ENCODE measurements at places on chromosomes 7 and 10.
A peak's percentile ranks its signal among the peaks of the same experiment; 100 is the strongest.

DNA sequence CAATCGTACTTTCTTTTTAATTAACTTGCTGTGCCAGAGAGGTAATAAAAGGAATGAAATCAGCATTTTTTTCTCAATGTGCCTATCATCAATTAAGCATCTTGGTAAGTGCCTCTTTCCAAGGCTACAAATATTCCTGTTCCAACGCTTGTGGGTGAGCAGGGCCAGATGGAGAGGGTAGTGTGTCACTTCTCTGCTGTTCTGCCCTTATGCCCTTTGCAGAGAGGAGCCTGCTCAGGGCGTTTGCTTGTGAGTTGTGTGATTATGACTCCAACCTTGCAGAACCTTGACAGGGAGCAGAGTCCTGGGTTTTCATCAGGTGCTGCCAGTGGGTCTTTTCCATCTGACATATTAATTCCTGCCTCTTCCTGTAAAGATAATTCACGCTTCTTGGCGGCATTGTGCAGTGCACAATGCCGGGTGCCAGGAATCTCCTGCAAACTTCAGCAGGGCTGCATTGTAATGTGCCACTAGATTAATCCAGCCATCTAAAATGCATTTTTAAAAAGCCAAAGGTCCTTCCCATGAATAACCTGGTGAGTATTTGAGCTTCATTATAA lies 234.4 kb downstream of the ARHGAP12 start:
- peak; percentile 7 for DNase-seq

DNA sequence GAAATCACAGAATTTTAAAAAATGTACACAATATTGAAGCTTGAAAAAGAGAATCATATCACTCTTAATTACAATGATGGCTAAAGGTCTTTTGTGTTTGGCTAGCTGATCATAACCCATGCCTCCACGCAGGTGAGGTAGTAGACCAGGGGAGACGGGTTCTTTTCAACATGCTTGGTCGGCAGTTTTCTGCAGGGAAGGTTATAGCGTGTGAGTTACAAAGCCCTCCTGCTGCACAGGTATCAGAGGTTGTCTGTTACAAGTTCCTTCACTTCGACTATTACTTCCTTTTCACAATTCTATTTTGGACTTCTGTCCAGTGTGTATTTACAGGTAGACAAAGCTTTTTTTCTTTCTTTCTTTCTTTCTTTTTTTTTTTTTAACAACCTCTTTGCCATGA lies 127.1 kb upstream of the PRPS1L1 start:
- no peak for DNase-seq

GRCh38 chr7:3657206-3657605 lies 356.2 kb downstream of the SDK1 start:
- DNase-seq = no peak

GRCh38 chr7:142112086-142112485 lies 568 bp downstream of the MGAM2 start:
- no peak for DNase-seq

GRCh38 chr7:108770981-108771745 lies 201.5 kb downstream of the DNAJB9 start:
- DNase-seq = no peak

- DNase-seq = peak; percentile 17
Observed at GRCh38 chr10:100528921-100529474, 673 bp downstream of the NDUFB8 start.

GRCh38 chr7:82559193-82559805 lies 115.7 kb upstream of the CACNA2D1 start:
- no peak for DNase-seq

DNA sequence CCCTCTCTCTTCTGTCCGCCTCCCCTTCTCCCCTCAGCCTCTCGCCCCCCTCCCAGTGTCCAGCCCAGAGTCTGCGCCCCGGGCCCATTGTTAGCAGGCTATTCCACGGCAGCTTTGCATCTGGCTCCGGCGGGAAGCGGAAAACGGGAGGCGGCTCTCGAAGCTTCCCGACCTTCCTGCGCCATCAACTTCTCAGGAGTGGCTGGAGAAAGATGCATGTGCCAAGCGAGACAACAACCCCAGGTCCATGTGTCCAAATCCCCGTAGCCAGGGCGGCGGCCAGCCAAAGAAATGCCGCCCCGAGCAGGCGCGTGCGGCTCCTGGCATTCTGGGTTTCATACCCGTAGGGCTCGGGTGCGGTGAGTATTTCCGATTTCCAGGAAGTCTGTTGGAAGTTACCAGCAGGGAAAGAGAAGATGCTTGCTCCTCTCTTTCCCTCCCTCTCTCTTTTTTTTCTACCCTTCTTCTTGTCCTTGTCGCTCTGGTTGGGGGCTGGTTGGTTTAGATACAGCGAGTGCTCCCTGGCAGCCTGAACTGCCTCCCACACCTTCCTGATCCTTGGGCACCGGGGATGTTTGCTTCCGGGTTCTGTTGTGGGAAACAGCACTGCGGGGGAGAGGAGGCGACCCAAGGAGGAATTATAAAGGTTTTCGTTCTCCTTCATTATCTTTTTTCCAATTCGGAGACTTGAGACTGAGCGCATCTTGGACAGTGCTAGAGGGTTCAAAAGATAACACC lies 1.2 kb upstream of the HOXA2 start:
- no peak for DNase-seq

DNA sequence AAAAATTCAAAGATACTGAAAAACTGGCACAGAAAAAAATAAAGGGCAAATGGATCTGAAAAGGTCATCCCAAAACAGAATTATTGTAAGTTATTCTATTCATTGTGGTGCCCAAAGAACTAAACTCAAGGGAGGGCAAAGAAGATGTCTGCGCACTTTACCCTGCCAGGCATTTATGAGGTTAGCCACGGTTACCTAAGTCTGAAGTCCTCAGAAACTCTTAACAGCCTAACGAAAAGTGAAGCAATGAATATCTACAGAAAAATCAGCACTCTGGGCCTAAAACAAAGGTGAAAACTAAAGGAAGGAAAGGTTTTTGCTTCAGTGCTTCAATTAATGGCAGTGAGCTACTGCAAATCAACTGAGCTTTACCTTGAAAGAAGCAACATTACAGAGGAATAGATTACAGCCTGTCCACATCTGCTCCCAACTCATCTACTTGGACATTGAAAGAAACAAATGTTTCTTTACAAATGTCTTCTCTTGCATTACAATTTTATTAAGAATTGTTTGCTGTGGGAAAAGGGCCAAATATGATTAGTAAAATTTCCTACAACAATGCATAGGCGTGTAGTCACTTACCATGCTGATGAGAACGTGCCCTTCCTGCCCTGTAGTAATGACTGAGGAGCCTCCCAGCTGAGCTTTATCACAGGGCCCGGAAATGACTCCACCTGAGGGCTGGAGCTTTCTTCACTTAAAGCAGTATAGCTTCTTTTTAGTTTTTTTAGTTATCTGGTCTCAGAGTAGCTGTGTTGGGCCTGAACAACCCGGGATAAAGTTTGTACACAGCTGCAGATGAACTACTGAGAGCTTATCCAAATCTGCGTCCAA lies at the start of gene TUBAL3:
TUBAL3 (minus strand) TSS at position 621 of the 834 bp plus-strand sequence; CDS start at position 585, 36 bp downstream.
- DNase-seq = no peak

DNA sequence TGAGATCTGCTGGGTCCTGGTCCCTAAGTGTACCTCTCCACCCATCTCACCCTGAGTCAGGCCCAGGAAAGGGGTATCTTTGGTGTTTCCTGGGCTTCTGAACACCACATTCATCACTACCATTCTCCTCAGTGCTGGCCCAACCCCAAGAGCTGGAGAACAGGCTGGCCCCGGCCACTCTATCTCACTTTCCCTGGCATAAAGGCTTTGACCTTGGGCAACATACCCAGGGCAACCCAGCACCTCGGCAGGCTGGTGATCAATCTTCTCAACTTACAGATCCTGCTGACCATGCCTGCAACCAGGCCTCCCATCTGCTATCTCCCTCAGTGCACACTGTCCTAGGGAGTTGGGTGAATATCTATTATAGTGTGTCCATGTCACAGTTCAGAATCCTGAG lies 2.1 kb downstream of the VSIR start:
- no peak for DNase-seq

- no peak for DNase-seq
Observed at GRCh38 chr10:116241642-116242410, 31.2 kb downstream of the GFRA1 start.

- DNase-seq = no peak
Observed at GRCh38 chr10:90745565-90745964, 112.3 kb downstream of the HTR7 start.

DNA sequence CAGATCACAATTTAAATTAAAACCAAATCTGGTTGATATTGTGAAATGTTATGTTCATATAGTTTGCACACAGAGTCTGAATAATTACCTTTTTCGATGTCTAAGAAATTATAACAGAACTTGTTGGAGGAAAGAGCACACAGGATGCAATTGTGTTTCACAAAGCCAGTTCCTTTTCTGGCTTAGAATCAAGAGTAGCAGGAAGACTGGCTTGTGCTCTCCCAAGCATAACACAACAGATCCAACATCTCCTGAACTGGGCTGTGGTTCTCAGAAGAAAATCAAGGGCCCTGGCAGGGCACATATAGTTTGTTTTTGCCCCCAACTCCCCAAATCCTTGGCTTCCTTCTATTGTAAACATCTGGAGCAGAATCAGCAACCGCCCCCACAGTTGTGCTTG lies 62.7 kb downstream of the LRRC4 start:
- DNase-seq = peak; percentile 58

DNA sequence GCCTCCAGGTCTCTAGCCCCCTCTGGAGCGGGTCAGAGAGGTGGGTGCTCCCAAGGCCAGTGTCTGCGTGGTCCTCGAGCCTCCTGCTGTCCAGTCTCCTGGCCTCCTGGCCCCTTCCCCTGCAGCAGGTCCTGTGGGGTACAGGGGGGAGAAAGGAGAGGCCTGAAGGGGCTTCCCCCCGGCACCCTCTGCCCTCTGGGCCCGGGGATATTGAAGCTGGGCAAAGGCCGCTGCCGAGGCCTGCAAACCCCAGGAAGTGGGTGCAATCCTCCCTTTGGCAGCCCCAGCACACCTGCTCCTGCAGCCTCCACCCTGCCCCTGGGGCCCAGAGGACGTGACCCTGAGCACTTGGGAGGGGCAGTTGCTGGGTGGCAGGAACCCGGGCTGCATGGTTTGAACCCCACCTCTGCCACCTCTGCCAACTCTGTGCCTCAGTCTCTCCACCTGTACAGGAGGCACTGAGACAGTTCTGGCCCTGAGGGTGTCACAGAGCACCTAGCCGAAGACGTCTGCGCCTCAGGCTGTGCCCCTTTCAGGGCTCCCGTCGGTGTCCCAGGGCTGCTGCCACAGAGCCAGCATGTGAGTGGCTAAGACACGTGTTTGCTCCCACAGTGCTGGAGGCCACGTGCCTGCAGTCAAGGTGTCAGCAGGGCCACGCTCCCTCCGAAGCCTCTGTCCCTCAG lies 59.1 kb upstream of the INPP5A start:
- no peak for DNase-seq

GRCh38 chr7:54426406-54426805 lies 115.8 kb upstream of the VSTM2A start:
- no peak for DNase-seq

DNA sequence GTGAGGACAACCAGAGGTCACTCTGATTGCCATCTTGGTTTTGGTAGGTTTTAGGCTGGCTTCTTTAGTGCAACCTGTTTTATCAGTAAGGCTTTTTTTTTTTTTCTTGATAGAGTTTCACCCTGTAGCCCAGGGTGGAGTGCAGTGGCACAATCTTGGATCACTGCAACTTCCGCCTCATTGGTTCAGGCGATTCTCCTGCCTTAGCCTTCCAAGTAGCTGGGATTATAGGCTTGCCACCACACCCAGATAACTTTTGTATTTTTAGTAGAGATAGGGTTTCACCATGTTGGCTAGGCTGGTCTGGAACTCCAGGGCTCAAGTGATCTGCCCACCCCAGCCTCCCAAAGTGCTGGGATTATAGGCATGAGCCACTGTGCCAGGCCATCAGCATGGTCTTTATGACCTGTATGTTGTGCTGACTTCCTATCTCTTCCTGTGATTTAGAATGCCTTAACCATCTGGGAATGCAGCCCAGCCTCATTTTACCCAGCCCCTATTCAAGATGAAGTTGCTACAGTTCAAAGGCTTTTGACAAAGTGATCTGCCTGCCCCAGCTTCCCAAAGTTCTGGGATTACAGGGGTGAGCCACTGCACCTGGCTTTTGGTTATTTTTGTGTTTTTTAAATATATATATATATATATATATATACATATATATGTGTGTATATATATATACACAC lies 7.0 kb upstream of the ZNF425 start:
- no peak for DNase-seq

- no peak for DNase-seq
Observed at GRCh38 chr7:30116771-30117170, 18.0 kb upstream of the MTURN start.

- DNase-seq = no peak
Observed at GRCh38 chr10:102603946-102604345, 40.3 kb upstream of the TRIM8 start.

GRCh38 chr7:23268746-23269145 lies 22.2 kb downstream of the GPNMB start:
- DNase-seq = no peak

GRCh38 chr10:124092860-124093773 lies at the start of gene CHST15:
CHST15 (minus strand) TSS chr10:124093598; CDS start chr10:124046212, 47,386 bp downstream.
- no peak for DNase-seq

- DNase-seq = no peak
Observed at GRCh38 chr10:29465384-29465783, 169.4 kb downstream of the SVIL start.

- no peak for DNase-seq
Observed at GRCh38 chr10:381346-381745, 246.1 kb downstream of the ZMYND11 start.

- DNase-seq = no peak
Observed at GRCh38 chr7:115533785-115534184, 496.8 kb downstream of the TFEC start.

DNA sequence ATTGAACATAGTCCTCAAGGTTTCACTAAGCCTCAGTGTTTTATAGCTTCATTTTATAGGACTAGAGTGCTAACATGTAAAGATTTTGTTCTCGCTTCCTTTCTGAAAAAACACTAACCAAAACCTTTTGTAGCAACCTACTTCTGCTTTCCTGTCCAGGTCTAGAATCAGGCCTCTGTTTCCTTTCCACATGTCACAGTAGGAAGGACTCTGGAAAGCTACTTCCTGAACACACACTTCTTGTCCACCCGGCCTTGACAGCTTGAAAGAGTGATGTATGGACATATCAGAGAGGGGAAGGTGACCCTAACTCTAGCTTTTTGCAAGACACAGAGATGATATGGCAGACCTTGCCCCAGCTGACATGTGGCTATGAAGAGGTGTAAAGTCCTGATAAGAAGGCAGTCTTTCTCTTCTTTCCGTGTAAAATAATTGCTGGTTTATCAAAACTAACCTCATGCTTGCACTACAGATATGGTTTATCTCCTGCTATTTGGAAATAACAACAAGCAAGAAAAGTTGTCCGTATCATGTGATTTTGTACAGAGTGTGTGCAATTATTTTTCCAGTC lies 175.4 kb downstream of the SKAP2 start:
- no peak for DNase-seq

- DNase-seq = no peak
Observed at GRCh38 chr10:72911758-72912157, 18.2 kb downstream of the OIT3 start.
